Caco-2 (cell line): ENCODE measurements at places on chromosomes 2 and 18. TPM values are rescaled to one million over a fixed set of nuclear protein-coding genes. Genes with fewer than 3 reads are reported as not detected.

The NCOA1 gene
- total RNA-seq = 34.7 and 37.1 TPM in 2 replicates

The FABP1 gene
- 41.0 and 44.5 TPM in 2 replicates for total RNA-seq

The PLGLB1 gene
- 1.3 TPM in 1 of 2 replicates, not detected in the other for total RNA-seq

The PMS1 gene
- total RNA-seq = 38.1 and 40.2 TPM in 2 replicates

The SULT1C4 gene
- 4.0 and 5.1 TPM in 2 replicates for total RNA-seq

The MPP4 gene
- 0.16 and 0.37 TPM in 2 replicates for total RNA-seq

The AGXT gene
- 0.20 and 0.39 TPM in 2 replicates for total RNA-seq

The ABCG5 gene
- total RNA-seq = not detected in 2 replicates

The SLC4A3 gene
- total RNA-seq = 6.1 and 6.2 TPM in 2 replicates

The SLC9A4 gene
- 1.2 and 1.4 TPM in 2 replicates for total RNA-seq

- DNase-seq = no peak
Measured at GRCh38 chr2:128451084-128452023, 132.7 kb upstream of the HS6ST1 start.

- DNase-seq = no peak
Measured at GRCh38 chr18:396251-396555, 104.3 kb downstream of the COLEC12 start.

DNA sequence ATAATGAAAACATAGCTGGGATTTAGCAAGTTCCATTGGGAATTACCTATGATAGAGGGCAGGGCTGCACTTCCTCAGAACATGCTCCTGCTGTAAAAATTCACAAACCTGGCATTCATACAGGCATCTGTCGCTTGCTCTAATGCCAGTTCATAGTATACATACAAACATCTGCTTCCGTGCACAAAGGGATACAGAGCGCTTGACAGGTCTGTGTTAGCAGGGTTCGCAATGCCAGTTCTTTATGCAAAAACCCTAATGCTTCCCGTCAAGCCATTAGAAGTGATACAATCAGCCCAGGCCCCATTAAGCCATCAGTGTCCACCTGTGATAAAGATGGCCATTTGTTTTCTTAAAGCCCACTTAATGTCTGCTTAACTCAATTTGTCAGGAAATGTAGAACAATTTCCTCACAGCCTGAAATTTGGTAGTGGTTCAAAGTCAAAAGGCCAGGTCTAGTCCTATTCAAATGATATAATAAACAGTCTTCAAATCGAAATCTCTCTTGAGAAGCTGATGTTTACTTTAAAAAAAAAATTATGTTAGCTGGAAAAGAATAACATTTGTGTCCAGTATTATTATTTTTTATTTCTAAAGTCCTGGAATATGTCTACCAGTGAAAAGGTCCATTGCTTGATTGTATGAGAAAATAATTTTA lies 556.3 kb downstream of the ARHGAP15 start:
- no peak for DNase-seq

DNA sequence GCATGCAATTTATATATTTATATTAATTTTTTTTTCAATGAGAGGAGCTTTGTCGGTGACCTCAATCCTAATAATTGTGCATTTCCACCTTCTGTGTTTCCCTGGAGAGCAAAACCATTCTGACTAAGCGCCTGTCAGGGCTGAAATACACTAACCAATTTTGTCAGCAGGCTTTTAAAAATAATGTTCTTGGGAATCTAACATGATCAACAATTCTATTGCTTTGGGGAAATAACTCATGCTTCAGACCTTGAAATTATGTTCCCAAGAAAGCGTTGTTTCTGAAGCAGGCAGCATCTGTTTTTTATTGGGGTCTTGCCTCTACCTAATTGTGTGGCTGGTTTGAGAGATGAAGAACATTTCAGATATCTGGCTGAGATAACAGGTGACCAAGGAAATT lies 129.1 kb upstream of the ALKAL2 start:
- DNase-seq = no peak

- no peak for DNase-seq
Measured at GRCh38 chr2:161104054-161104553, 56.1 kb upstream of the TANK start.

DNA sequence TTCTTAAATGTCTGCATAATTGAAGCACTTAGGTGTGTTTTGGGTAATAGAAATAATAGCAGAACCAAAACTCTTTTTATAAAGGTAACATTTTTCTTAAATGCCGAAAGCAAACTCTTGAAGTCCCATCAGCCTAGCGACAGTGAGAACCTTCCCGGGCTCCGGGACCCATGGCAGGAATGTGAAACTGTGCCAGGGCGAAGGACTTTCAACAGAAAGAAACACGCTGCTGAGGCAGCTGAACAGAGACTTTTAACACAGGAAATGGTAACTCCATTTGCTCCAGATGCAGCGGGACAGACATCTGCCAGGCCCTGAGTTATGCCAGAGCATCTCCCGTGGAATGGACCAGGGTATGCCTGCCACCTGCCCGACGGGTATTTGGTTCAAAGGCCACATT lies 34.3 kb downstream of the SALL3 start:
- DNase-seq = no peak

DNA sequence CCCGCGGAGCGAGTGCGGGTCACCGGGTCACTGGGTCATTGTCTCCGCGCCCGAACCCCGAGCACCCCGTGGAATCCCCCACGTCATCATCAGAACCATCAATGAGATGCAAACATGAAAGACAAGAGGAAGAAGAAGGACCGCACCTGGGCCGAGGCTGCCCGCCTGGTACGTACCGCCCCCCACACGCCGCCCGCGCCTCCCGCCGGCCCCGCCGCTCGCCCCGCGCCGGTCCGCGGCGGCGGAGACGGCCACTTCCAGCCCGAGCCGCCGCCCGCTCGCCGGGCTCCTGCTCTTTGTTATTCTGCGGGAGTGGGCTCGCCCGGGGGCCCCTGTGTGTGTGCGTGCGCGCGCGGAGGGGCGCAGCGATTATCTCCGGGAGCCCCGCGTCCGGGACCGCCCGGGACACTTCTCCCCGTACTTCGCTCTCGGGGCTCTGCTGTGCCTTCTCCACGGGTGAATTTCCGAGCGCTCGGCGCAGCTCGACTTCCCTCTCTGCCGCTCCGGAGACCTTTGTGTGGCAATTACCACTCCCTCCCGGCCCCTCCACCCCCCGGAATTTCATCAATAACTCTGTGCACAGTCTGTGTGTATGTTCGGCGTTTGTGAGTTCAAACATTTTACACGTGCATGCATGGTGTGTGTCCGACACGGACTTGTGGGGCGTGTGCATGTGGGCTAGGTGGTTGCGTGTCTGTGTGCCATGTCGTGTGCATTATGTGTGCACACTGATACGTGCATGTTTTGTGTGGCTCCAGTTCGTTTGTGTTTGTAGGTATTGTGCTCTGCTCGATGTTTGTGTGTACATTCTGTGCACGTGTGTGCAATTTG lies 714 bp downstream of the ASXL3 start:
- peak; percentile 5 for DNase-seq

- DNase-seq = no peak
Measured at GRCh38 chr18:21663578-21663977, 41.0 kb downstream of the ABHD3 start.

GRCh38 chr18:10133516-10133915 lies 219.7 kb downstream of the VAPA start:
- DNase-seq = no peak

DNA sequence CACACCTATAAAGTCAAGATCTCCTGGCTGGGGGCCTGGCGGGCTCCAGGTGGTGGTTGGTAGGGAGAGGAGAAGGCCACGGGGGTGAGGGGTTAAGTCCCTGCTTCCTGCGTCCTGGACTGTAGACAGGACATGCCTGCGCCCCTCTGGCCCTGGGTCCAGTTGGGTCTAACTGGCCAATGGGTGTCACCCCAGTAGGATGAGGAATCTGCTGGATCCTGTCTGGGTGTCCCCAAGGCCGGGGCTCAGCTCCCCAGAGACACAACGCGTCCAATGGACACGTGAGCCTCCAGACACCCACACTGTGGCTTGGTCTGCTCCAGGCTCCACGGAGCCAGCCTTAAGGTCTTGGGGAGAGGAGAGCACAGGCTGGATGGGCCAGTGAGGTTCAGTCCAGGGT lies 19.6 kb downstream of the AQP12A start:
- no peak for DNase-seq

- no peak for DNase-seq
Measured at GRCh38 chr18:10319914-10320600, 134.4 kb upstream of the APCDD1 start.

DNA sequence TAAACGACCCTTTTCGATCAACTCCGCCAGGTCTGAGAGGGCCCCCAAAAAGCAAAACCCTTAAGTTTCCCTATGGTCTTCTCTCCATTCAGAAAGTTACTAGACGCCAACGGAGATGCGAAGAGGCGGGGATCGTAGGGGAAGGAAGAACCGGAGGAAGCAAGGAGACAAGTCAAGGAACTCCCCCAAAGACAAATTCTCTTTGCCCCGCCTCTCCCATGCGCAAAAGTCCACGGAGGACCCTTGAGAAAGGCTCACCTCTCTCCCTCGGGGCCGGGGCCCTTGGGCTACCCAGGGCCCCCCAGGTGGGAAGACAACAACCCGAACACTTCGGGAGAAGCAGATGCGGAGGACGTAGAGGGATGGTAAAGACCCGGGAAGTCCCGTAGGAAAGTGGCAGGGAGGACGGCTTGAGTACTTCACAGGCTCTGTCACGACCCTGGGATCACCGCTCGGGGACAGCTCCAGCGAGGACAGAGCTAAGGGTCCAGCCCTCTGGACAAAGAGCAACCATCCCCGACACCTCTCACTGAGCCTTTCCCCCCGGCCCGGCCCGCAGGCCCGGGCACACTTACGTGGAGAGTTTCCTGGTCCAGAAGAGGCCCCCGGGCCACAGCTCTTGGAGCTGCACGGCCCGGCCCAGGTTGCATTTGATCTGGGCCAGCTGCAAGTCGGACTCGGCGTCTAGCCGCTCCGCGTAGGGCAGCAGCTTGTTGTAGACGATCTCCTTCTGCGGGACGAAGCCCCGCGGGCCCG lies 647 bp downstream of the PSME4 start:
- DNase-seq = peak; percentile 49

DNA sequence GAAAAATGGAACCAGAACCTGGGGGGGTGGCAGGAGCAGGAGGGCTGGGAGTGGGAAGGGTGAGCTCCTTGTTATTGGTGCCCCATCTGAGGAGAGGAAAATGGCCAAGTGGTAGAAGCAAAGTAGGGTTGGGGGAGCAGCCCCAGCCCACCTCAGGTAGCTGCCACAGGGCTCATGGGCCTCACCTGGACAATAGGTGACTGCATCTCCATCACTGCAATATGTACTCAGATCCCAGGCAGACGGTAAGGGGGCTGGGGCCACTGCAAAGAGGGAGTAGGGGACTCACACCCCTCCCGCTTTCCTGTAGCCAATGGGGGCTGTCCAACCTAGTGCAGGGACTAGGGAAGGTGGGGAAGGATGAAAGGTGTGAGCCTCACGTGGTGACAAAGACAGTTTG lies 4.2 kb downstream of the C2orf81 start:
- no peak for DNase-seq

GRCh38 chr2:235756491-235756890 lies 262.6 kb downstream of the AGAP1 start:
- DNase-seq = no peak

GRCh38 chr2:117763804-117764203 lies 50.7 kb upstream of the DDX18 start:
- DNase-seq = no peak

DNA sequence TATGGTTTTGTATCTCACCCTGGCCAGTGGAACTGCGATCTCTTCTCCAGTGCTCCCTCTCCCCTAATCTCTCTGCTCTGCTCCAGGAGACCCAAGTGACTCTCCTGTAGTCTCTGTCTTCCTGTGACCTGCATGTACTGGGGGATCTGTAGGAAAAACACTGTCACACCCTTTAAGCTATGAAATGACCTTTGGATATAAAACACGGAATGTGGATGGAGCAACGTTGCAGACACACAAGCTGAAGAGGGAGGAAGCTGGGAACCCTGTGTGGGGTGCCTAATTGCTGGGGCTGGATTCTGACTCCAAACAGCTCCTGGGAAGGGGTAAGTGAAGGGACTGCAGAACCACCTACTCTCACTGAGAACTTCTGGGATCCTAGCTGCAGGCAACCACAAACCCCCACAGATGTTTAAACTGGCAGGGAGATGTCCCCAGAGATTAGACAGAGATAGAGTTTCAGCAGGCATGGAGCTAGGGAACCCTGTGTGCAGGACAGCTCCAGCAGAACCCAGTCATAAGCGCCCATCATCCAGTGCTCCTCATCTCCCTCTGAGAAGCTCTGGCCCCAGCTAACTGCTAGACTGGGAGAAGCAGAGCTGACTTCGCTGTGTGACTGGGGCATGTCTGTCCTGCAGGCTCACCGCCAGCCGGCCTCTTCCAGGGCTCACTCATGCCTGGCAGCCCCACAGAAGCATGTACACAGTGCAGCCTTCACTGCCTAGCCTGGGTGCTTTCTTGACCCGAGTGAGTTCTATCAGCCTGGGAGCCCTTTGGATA lies 482.7 kb upstream of the SETBP1 start:
- DNase-seq = no peak

- no peak for DNase-seq
Measured at GRCh38 chr2:176562359-176563078, 293.3 kb downstream of the MTX2 start.

DNA sequence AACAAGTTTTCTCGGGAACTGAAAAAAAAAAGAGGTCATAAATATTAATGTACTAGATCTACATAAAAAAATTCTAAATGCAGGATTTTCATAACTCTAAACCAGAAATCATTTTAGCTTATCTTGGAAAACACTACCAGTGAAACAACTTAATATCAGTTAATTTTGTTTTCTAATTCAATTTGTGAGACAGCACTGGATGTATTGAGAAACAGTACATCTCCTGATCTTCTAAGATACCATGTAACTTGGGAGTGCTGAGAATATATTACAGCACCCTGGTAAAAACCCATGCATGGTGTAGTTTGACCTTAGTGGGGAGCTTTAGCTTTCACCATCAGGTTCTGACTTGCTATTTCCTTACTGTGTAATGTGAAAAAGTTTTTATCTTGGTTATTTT lies 129.6 kb downstream of the NRXN1 start:
- no peak for DNase-seq

- DNase-seq = no peak
Measured at GRCh38 chr2:186516396-186516795, 30.3 kb downstream of the ZC3H15 start.

DNA sequence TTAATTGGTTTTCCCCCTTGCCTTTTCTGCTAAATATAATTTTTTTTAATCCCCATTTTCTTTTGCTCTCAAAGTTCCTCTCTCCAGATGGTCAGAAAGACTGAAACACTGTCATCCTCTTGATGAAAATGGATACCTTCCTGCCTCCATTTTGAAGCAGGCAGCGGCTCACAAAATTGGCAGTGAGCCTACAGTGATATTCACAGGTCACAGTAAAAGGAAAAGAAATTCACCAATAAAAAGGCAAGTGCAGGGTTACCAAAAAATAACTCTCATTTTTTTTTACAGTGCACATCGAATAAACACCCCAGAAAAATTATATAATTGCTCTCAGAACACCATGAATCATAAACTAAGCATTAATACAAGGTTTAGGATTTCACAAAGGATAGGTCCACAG lies 307.5 kb downstream of the TCF4 start:
- DNase-seq = no peak

DNA sequence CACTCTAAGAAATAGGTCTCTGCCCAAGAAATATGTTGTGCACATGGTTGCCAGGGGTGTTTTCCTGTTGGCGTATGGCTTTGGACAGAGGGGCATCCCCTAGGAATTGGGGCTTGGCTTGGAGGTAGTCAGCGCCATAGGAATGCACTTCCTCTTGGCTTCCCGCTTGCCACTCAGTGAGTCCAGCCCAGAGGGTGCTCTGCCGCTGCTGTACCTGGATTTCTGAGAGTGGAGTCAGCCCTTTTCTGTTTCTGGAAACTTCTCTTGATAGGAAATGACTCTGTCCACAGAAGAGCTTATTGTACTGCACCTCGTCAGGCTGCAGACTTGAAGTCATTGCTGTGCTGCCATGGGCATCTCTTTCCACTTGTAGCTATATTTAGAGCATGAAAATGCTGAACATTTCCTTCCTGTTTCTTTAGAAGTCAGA lies 116.7 kb upstream of the MGAT5 start:
- DNase-seq = no peak

GRCh38 chr2:215191477-215191876 lies 53.1 kb upstream of the ABCA12 start:
- no peak for DNase-seq
